Fibroblast of skin of back (primary cell): ENCODE measurements at places on chromosomes 7 and 10.

DNA sequence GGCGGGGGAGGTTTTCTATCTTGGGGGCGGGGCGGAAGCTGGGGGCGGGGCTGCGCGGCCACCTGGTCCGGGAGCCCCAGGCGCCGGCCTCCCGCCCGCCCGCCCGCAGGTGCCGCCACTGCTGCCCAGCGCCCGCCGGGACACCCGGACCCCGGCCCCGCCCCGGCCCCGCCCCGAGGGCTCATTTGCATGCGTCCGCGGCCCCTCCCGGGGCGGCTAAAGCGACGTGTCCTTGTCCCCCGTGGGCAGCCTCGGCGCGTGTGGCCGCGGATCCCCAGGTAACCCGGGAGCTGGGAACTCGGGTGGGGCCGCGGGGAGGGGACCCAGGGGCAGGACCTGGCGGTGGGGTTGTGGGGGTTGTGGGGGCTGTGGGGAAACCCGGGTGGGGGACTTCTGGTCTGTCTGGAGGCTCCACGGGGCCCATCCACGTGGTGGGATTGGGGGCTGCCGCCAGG lies at the start of gene BHLHA15:
Gene BHLHA15 (plus strand): TSS at position 219 of the 455 bp plus-strand sequence. CDS start 871 bp downstream, outside the sequence.
- DNase-seq, result no peak

- DNase-seq, result no peak
Observed at GRCh38 chr7:114843102-114843501, 78.8 kb upstream of the MDFIC start.

GRCh38 chr7:25253714-25254113 lies 25.4 kb upstream of the NPVF start:
- DNase-seq, result no peak

- DNase-seq, result peak; percentile 96
Observed at GRCh38 chr10:6778992-6779701, 199.1 kb upstream of the PRKCQ start.

GRCh38 chr7:46589286-46589685 lies 668.2 kb upstream of the IGFBP3 start:
- no peak for DNase-seq

DNA sequence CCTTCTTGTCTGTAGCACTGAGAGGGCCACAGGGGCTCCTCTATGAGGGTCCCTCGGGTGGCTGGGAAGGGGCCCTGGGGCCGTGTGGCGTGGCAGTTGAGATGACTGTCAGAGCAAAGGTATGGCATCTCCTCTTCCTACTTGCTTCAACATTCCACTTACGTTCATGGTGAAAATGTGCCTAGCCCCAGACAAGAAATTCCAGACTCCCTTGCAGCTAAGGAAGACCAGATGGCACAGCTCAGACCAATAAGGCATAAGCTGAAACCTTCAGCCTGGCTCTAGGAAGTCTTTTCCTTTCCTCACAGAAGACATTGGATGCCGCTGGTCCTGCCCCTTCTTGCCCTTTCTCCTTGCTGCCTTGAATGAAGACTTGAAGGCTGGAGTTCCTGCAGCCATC lies 57.4 kb downstream of the ZNF503 start:
- DNase-seq, result no peak

DNA sequence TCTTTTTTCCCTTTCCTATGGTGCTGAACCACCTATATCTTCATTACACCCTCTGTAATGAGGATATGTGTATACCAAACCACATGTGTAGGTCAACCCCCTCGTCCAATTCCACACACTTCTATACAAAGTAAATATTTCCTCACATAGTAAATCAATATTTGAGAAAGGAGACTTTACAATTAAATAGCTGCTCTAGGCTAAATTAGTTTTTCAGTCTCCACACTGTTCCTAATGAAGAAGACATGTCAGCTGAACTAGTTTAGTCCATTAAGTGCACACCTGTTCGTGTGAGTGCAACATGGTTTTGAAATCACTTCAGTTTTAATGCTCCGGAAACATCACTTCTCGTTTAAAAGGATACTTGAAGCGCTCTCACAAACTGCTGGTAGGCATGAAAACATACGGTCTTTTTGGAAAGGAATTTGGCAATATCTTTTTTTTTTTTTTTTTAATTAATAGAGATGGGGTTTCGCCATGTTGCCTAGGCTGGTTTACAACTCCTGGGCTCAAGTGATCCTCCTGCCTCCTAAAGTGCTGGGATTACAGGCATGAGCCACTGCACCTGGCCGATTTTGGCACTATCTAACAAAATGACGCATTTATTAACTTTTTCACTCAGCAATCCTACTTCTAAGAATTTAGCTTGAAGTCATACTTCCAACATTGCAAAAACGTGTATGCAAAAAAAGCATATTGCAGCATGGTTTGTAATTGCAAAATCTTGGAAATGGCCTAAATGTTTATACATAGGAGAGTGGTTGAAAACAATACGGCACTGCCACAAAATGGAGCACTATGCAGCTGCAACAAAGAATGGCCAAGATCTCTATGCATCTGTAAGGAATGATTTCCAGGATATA lies 2.1 kb upstream of the XRCC2 start:
- no peak for DNase-seq

- DNase-seq, result no peak
Observed at GRCh38 chr10:110352930-110353243, 48.2 kb upstream of the SMNDC1 start.
